ENCODE measurements at places on chromosomes 13 and 19.

- no peak for DNase-seq
Observed at GRCh38 chr13:89897681-89898080, 1449.8 kb upstream of the MIR17HG start.

GRCh38 chr13:74561155-74561554 is 427.0 kb upstream of the KLF12 start:
- DNase-seq = no peak

- DNase-seq = no peak
Observed at GRCh38 chr13:110580800-110581199, 19.3 kb upstream of the RAB20 start.

DNA sequence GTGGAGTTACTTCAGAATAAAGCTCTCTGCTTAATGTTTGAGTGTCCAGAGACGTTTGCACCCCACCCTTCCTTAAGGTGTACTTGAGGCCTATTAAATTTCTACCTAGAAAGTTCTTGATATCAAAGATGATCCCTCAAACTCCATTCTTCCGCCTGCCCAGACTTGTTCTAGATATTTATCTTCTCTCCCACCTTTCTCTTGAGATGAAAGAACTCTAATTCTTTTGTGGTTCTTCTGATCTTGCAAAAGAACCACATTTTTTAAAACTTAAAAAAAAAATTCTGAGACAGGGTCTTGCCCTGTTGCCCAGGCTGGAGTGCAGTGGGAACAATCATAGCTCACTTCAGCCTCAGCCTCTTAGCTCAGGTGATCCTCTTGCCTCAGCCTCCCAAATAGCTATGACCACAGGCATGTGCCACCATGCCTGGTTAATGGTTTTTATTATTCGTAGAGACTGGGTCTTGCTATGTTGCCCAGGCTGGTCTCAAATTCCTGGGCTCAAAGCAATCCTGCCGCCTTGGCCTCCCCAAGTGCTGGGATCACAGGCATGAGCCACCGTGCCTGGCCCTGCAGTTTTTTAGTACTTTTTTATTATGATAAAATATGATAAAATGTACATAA is 94.3 kb downstream of the SIPA1L3 start:
- no peak for DNase-seq

DNA sequence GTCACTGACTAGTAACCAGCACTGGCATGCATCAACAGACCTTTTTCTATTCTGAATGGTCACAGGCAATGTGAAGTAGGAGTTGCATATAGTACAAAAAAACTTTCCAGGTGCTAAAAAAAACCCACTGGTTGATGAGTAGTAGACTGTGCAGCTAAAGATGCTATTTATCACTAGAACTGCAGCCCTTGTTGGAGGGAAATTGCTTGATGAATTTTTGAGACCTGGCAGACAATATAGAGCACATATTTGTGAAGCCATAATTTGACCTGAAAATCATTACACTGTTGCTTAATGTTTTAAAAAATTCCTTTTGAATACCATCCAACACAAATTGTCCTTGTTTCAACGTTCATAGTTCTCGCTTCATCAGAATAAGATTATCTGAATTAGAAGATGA is 441.0 kb downstream of the KLF12 start:
- no peak for DNase-seq

GRCh38 chr13:74306496-74306895 is 172.3 kb upstream of the KLF12 start:
- DNase-seq = no peak

GRCh38 chr19:30733826-30734550 is 361.8 kb downstream of the ZNF536 start:
- DNase-seq = no peak

DNA sequence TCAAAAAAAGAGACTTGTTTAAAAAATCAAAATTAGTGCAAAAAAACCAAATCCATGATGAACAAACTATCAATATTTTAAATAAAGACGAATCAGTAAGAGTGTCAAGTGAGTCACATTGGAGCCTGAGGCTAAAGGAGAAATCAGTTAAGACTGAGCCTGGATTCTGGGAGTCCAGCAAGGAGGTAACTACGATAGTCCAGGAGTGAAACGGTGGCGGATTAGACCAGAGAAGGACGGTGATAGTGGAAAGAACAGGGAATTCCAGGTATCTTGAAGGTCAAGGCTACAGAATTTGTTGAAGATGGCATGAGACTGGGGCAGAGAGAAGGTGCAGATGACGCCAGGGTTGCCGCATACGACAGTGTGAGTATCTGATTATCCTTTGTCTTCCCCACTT is 7.0 kb upstream of the NPAS1 start:
- no peak for DNase-seq

- no peak for DNase-seq
Observed at GRCh38 chr13:110965038-110965754, 50.3 kb upstream of the ANKRD10 start.

DNA sequence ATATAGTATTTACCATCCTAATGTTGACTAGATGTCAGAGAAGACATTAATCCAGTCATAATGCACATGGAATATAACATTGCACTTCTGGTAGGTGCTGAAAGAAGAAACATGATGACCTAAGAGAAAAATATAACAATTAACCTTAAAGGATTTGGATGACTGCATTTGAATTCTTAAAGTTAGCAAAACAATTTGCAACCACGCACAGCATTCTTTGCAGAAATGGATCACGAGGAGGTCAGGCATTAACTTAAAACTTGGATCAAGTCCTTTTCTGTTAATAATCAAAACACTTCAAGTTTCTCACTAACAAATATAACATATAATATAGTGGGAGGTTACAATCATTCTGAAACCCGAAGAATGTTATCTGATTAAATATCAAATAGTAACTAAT is 525.0 kb upstream of the SLITRK6 start:
- DNase-seq = no peak

DNA sequence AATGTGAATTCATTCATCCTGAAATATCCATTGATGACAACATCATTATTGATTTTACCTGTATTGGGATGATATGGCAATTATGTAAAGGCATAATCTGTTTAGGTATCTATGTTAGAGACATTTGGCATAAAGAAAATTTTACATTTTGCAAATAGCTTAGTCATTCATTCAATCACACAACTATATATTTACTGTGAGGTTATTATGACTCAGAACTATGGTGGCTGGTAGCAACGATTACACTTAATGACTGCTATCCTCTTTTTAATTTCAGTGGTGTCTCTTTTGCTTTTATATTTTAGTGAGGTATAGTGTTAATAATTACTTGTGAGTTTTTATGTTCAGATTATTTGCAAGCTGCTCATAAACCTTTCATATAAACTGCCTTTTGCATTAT is 955.9 kb downstream of the SLITRK6 start:
- no peak for DNase-seq

DNA sequence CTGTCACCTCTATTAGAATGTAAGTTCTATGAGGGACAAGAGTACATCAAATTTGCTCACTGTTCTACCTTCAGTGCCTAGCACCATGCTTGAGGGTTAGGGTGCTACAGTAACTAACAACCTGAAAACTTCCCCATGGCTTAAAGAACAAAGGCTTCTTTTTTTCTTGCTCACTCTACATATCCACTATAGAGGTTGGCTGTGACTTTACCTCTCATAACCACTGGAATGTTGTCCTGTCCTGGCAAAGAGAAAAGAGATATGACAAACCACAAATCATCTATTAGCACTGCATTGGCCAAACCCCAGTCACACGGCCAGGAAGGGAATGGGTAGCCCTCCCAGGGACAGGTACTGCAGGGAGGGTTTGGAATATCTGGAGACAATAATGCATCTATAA is 23.2 kb upstream of the ACOD1 start:
- no peak for DNase-seq

Data from NCI-H187 (cell line).